Fibroblast of villous mesenchyme (primary cell): ENCODE measurements at places on chromosomes 1 and 21.

DNA sequence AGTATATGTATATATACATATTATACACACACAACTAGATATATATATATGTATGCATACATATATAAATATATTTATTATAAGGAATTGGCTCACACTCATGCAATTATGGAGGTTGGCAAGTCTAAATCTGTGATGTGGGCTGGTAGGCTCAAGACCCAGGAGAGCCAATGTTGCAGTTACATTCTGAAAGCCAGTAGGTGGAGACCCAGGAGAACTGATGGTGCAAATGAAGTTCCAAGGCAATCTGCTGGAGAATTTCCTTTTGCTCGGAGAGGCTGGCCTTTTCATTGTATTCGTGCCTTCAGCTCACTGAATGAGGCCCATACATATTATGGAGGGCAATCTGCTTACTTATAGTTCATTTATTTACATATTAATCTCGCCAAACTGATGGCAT is 9.4 kb downstream of the IVL start:
- DNase-seq = no peak

GRCh38 chr1:54028306-54029251 is 10.6 kb upstream of the LDLRAD1 start:
- peak; percentile 22 for DNase-seq

DNA sequence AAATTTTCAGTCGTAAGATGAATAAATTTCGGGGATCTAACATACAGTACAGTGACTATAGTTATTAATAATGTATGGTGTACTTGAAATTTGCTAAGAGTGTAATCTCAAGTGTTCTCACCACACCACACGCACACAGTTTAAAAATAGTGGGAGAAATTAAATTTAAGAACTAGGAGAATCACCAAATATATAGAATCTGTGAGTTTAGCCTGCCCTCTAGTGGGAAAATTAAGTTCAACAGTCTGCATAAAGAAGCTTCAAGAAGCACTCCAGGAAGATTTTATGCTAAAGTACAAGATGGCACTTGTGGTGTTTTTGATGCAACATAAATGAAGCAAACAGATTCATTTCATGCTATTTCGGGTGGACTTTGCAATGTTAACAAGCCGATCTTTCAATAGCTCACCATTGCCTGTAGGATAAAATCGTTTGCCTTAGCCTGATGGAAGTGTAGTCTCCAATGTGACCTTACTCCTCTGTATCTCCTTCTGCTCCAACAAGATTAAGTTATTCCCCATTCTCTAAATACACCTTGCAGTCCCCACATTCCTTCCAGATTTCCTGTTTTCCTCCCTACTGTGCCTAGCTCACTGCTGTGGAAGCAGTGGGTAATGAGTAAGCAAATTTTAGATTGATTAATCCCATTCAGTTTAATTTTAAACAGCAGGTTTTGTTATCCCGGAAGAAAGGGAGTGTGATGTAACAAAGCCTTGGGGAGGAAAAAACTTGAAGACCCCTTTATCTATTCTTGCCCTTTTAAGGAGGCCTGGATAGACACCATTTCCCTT is 8.7 kb upstream of the PIK3C2B start:
- peak; percentile 81 for DNase-seq

DNA sequence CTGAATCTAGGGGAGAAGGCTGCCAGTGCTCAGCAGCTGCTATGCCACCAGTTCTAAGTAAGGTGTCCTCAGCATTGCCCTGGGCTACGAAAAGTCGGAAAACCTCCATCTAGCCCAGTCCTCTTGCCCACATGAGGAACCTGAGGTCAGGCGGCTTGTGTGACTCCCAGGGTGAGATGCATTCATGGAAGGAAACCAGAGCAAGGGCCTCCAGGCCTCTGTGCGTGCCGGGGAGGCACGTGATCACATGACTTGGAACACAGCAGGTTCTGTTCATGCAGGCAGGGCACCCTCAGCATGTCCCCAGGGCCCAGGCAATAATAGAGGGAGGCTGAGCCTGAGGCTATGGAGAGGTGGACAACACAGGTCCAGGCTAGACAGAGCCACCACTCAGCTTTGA is 312.5 kb upstream of the DUSP10 start:
- no peak for DNase-seq

GRCh38 chr1:21763694-21764419 is 19.1 kb downstream of the USP48 start:
- no peak for DNase-seq

- DNase-seq = no peak
Measured at GRCh38 chr1:55747408-55747841, 532.3 kb upstream of the USP24 start.

GRCh38 chr21:21156957-21157356 is 158.7 kb downstream of the NCAM2 start:
- no peak for DNase-seq

DNA sequence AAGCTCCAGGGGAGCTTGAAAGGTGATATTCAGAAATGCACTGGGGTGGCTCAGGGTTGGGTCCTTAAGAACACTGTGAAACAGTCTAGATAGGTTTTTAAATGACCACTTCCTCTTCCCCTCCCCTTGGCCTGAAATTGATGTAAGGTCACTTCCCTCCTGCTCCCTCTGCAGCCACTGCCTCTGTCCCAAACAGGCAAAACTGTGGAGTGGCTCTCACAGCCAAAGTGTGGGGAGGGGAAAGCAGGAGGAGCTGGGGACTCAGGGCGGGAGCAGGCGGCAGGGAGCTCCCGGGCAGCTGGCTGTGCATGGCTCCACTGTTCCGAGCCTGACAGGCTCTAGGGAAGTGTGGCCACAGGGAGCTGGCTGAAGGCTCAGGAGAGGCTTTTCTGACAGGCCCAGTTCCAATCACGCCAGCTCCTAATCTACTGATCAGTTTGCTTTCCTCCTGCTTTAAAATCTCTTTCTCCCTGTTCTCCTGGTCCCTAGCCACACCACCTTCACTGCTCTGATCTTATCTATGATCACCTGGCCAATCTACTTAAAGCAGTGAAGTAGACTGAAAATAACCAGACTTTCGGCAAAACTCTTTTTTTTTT is 5.1 kb upstream of the CSRP1 start:
- peak; percentile 36 for DNase-seq

DNA sequence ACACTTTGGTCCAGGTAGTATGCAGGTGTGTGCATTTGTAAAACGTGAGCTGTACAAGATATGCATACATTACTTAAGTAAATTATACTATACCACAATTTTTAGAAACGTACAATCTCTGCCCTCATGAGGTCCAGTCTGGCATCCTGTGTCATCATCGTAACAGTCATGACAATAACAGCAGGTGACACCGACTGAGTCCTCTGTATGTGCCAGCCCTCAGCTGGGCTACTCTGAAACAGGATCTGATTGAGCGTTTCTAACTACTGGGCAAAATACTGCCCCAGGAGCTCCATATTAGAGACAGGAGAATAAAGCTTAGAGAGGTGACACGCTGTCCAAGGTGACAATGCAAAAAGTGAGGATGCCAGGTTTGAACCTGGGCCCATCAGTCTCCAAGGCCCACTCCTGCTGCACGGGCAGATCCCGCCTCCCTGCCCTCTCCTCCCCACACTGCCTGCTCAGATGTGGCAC is 47.2 kb upstream of the ECE1 start:
- DNase-seq = no peak

GRCh38 chr1:161973924-161974845 is 49.5 kb downstream of the OLFML2B start:
- DNase-seq = no peak

- DNase-seq = no peak
Measured at GRCh38 chr1:168148916-168149315, 12.2 kb upstream of the GPR161 start.

GRCh38 chr1:5753549-5754421 is 238.4 kb downstream of the NPHP4 start:
- no peak for DNase-seq

GRCh38 chr1:230232371-230232771 is 165.3 kb downstream of the GALNT2 start:
- DNase-seq = no peak

DNA sequence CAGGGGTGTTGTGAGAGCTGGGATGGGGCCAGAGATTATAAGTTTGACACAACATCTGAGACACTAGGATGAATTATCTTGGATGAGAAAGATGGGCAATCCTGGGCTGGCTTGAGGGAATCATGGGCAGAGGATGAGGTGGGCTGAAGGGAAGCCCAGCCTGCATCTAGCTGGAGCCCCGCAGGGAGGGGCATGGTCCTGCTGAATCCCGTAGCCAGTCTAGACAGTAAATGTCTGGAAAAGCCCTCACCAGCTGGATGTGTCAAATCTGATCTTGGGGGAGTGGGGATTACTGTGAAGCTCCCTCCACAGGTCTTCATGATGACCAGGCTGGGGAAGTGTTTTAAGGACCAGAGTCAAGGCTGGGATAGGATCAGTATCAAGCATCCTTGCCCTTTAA is 3.6 kb upstream of the CASQ1 start:
- no peak for DNase-seq

GRCh38 chr1:14190508-14190907 is 408.0 kb upstream of the KAZN start:
- DNase-seq = no peak

DNA sequence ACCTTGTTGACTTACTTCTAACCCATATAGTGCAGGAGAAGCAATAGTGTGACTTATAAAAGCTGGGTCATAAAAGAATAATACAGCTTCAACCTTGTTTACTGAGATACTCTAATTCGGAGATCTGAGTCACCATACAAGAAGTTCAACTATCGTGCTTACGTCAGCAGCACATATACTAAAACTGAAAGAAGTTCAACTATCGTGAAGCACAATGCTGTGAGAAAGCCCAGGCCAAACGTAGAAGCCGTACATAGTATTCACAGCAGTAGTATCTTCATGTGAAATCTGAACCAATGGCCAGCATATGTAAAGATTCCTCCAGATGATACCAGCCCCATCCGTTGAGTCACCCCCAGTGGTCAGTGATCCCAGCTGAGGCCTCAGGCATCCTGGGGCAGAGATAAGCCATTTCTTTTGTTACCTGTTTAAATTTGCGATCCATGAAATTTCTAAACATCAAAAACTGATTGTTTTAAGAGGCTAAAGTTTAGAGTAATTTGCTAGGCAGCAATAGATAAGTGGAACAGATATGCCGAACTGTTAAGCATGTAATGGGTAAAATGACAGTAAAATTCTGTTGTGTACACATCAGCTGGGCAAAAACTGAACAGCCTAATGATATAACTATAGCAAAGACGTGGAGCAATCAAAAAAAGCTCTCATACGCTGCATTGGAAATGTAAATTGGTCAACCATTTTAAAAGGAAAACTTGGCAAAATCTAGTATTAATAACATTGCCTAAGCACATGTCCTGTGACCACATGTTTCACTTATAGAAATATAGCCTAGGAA is 53.9 kb upstream of the SAMD13 start:
- DNase-seq = peak; percentile 99

DNA sequence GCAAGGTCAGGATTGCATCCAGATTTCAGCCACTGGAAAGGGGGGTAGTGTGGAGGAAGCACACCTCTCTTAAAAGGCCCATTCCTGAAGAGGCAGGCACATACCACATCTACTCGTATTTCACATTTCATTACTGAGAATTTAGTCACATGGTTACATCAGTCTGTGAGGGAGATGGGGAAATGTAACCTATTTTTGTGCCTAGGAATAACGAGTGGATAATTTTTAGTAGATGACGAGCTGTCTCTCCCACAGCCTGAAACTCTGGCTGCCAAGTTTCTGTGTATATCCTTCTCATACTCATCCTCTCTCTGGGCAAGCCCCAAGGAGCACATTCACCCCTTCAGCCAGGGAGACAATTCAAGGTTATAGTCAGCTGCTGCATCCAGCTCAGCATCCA is 10.3 kb upstream of the C21orf91 start:
- DNase-seq = peak; percentile 1

DNA sequence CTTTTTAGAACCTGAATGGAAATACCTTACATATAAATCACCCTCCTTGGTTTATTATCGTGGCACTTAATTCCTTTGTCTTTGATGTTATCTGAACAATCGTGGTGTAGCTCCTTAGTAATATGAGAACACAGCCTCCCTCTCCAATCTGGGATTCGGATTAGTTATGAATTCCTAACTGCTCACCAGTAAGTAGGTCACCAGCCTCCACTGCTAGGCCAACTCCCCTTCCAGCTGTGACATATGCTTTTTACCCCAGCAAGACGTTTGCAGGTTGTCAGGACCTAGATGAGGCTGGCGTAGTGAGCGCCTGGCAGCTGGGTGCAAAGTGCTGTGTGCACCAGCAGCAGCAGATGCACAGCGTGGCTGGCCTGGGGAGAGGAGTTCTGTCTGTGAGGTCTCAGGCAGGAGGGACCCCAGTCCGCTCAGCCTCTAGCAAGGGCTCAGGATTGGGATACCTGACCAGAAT is 38.2 kb downstream of the NTPCR start:
- DNase-seq = peak; percentile 71

DNA sequence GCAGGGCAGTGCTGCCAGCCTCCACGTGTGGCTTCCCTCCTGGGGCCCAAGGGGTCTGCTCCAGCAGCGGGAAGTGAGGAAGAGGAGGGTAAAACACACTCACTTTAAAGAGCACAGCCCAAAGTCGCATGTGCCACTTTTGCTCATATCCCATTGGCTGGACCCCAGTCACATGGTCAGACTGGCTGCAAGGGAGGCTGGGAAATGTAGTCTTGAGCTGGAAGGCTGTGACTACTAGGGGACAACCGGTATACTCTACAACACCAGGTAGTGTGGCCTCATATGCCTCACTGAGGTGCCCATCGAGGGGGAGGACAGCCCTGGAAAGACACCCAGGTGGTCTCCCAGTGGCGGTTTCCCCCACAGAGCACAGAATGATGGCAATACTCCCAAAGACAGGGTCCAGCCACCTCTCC is 45.2 kb downstream of the CAMK2N1 start:
- DNase-seq = peak; percentile 44

DNA sequence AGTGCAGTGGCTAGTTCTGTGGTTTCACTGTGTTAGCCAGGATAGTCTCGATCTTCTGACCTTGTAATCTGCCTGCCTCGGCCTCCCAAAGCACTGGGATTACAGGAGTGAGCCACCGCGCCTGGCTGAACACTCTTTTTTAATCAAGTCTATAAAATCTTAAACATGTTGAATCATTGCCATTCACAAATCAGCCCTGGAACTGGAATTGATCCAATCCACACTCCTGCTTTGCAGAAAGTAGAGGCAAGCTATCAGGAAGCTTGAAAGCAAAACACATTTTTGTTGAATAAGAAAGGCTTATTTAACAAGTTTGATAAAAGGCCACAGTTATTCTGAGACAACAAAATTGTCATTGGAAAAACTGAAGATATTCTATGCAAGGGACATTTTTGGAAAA is 18.3 kb upstream of the EFHD2 start:
- no peak for DNase-seq

- DNase-seq = peak; percentile 57
Measured at GRCh38 chr1:70353601-70354331, 756 bp downstream of the ANKRD13C start.

DNA sequence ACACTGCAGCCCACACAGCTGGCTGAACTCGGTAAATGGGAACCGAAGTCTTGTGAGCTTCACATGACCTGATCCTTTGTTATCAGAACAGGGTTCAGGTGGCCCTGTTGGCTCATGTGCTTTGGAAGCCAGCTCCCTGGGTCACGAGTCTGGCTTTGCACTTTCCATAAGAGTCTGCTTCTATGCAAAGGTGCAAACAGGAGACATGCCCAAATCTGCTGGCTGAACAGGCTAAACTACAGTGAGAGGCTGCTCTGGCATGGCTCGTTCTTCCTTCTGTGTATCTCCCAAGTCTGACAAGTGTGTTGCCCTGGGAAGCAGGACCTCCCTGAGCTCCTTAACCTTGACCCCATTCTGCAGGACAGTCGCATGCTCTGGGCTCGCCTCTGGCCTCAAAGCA is 549.6 kb downstream of the KIF26B start:
- DNase-seq = no peak

GRCh38 chr1:239893127-239893731 is 198.5 kb upstream of the FMN2 start:
- DNase-seq = no peak

GRCh38 chr1:181117648-181118449 is 29.3 kb downstream of the IER5 start:
- peak; percentile 93 for DNase-seq
